Kidney (tissue), 22 donors: ENCODE measurements at places on chromosomes 4 and X. TPM values are rescaled to one million over a fixed set of nuclear protein-coding genes. Genes with fewer than 3 reads are reported as not detected.

- no peak overlapping the region for H3K27ac ChIP-seq
- DNase-seq = no peak
- no peaks in the 10 kb centered on the region for H3K27me3 ChIP-seq
- H3K4me3 ChIP-seq = no peak overlapping the region
- no peaks in the 10 kb centered on the region for H3K36me3 ChIP-seq
These were observed 89.7 kb downstream of the ITIH6 start for GRCh38 chrX:54708404-54708803.

- no peak overlapping the region for H3K4me3 ChIP-seq
- no peak overlapping the region for H3K27ac ChIP-seq
- H3K4me1 ChIP-seq = no peaks in the 10 kb centered on the region
- H3K27me3 ChIP-seq = no peaks in the 10 kb centered on the region
These were observed 72.4 kb downstream of the MAP9 start for GRCh38 chr4:155304375-155304774.

- no peaks in the 10 kb centered on the region for H3K4me1 ChIP-seq
- H3K27ac ChIP-seq = no peak overlapping the region
- no peaks in the 10 kb centered on the region for H3K36me3 ChIP-seq
- no peak for DNase-seq
These were observed 244.6 kb downstream of the CPXCR1 start for GRCh38 chrX:88991583-88992132.

GRCh38 chr4:17072483-17072882 lies 174.0 kb upstream of the LDB2 start:
- H3K4me3 ChIP-seq = no peak overlapping the region
- H3K4me1 ChIP-seq = peaks cover 3% of the 10 kb centered on the region
- no peaks in the 10 kb centered on the region for H3K36me3 ChIP-seq
- no peak for DNase-seq

DNA sequence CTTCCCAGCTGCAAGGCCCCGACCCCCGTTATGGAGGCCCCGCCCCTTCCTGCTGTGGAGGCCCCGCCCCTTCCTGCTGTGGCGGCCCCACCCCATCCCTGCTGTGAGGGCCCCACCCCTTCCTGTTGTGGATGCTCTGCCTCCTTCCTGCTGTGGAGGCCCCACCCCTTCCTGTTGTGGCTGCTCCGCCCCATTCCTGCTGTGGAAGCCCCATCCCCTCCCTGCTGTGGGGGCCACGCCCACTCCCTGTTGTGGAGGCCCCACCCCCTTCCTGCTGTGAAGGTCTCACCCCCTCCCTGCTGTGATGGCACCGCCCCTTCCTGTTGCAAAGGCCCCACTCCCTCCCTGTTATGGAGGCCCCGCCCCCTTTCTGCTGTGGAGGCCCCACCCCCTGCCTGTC lies 104.9 kb upstream of the PSAPL1 start:
- no peak for DNase-seq
- no peak overlapping the region for H3K4me3 ChIP-seq
- H3K27ac ChIP-seq = no peak overlapping the region

DNA sequence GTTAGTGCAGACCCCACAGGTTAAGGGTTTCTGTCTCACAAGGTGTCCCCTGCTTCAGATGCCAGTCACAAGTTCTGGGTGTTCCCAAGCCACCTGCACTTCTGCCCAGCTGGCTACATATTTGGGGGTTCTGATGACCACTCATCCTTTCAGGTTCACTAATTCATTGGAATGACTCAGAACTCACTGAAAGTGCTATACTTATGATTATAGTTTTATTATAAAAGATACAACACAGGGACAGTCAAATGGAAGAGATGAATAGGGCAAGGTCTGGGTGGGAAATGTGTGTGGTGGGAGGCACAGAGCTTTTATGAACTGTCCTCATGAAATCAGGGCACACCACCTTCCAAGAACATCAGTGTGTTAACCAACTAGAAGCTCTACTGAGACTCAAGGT lies 97.7 kb upstream of the CASK start:
- DNase-seq = no peak
- H3K4me1 ChIP-seq = no peaks in the 10 kb centered on the region
- H3K36me3 ChIP-seq = no peaks in the 10 kb centered on the region

DNA sequence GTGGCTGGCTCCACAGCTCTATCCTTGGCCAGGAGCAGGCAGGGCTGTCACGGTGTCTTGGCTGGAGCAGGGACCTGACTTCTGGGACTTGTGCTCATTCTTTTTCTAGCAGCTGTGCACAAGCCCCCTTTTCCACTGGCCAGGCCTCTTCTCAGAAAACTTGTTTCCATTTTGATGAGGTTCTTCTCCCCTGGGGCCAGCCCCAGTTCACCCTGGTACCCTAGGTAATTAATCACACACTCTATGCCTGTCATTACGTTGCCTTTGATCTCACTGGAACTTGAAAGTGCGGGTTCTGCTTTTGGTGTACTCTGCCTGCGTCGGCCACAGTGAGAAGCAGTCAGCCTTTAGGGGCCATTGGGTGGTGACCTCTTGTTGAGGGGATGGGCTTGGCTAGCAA lies 26.6 kb downstream of the DRD5 start:
- H3K36me3 ChIP-seq = no peaks in the 10 kb centered on the region
- peak; percentile 7 for DNase-seq
- no peak overlapping the region for H3K27ac ChIP-seq
- H3K4me3 ChIP-seq = no peak overlapping the region
- no peaks in the 10 kb centered on the region for H3K4me1 ChIP-seq

DNA sequence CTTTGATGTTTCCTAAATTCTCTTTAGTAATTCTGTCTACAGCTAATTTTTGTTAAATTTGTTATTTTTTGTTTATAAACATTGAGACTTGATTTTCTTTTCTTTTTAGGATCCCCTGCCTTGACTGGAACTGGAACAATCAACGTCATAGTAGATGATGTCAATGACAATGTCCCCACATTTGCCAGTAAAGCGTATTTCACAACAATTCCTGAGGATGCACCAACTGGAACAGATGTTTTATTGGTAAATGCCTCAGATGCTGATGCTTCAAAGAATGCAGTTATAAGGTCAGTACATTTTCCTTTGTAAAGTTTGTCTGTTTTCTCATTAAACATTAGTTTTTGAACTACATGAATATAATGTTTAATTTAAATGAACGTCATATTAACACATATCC lies 119.4 kb downstream of the FAT4 start:
- no peaks in the 10 kb centered on the region for H3K27me3 ChIP-seq
- H3K36me3 ChIP-seq = no peaks in the 10 kb centered on the region
- no peak for DNase-seq
- no peak overlapping the region for H3K4me3 ChIP-seq

- H3K36me3 ChIP-seq = no peaks in the 10 kb centered on the region
- H3K27me3 ChIP-seq = no peaks in the 10 kb centered on the region
- H3K4me3 ChIP-seq = no peak overlapping the region
- no peak overlapping the region for H3K27ac ChIP-seq
- DNase-seq = no peak
These were observed 115.1 kb downstream of the NDST4 start for GRCh38 chr4:114998316-114998715.

Gene MAGEA1
- not detected for total RNA-seq
